Activated naive CD4-positive, alpha-beta T cell treated with Interleukin-2 at 50 U/mL for 16 hours (primary cell): ENCODE measurements at places on chromosomes 3 and 15.

GRCh38 chr3:106345353-106346027 is 476.7 kb upstream of the CBLB start:
- no peak for DNase-seq

DNA sequence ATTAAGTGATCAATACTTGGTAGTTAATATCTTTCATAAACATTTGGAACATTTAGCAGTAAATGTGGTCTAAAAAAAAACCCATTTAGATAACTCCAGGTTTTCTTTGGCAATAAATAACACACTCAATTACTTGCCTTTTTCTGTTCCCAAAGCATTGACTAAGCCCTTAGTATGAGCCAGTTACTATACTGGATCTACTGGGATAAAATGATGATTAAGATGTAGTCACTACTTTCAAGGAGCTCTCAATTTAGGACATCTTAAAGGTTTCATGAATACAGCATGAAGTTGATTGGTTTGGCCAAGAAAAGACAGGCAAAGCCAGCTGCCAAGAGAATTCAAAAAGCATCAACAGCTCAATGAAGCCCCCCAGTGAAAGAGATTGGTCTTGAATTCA is 250.9 kb downstream of the EPHA3 start:
- DNase-seq, result no peak

- DNase-seq, result no peak
These were observed 92.8 kb upstream of the BCL6 start for GRCh38 chr3:187838016-187838540.

DNA sequence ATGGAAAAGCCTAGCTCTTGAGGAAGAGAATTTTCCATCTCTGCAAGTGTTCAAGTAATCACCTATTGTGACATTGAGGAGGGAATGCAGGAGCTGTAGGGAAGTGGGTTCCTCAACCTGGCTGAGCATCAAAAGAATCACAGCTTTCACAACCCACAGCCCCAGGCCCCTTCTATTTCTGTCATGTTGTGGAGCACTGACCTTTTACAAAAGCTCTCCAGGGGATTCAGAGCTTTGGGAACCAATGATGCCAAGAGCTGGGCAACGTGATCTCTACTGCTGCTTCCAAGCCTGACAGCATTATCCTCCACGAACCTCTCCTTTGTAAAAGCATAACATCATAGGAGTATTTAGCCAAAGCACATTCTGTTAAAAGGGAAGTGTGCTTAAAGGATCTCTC is 231.1 kb downstream of the ADAMTS9 start:
- no peak for DNase-seq

DNA sequence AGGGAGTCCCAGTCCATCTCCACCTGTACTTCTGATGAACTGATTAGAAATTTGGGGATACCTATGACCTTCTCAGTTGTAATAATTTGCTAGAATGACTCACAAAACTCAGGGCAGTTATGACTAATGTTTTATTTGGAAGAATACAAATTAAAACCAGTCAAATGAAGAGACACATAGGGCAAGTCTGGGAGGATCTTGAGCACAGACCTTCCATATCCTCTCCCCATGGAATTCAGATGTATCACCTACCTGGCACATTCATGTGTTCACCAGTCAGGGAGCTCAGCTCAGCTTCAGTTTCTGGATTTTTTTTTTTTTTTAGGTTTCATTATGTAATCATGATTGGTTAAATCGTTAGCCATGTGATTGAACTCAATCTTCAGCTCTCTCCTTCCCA is 247.7 kb downstream of the VGLL3 start:
- DNase-seq, result no peak

DNA sequence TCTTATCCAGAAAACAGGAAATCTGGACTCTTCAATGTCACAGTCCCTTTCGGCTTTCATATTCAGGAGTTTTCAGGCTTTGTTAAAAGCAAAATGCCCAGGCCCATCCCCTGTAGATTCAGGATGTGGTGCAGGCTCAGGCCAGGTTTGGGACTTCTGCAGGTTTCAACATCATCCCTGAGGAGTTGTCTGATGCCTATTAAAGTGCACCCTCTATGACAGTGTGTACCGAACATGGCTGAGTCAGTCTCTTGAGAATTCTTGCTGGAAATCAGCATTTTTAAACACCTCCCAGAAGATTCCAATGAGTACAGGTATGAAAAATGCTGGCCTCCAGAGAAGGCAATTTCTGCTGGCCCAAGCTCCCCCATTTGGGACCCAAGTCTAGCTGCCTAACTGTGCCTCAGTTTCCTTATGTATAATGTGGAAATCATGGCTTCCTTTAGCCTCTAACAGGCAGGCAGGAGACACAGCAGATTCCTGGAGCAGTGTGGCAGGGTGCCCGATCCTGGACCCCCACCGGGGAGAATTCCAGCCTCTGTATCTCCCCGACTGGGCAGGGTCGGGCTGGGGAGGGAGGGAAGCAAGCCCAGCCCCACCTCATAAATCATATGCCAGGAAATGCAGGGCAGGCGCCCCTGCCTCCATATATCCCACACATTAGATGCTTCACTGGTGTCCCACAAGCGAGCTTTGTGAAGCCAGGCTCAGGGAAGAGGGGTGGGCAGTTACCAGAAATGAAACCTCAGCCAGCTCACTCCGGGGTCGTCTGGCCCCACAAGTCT is 44.4 kb upstream of the SLC6A11 start:
- DNase-seq, result no peak

- no peak for DNase-seq
These were observed 55.2 kb downstream of the PXYLP1 start for GRCh38 chr3:141286856-141287255.

- DNase-seq, result no peak
These were observed 985.9 kb downstream of the DIPK2A start for GRCh38 chr3:144957398-144958101.

DNA sequence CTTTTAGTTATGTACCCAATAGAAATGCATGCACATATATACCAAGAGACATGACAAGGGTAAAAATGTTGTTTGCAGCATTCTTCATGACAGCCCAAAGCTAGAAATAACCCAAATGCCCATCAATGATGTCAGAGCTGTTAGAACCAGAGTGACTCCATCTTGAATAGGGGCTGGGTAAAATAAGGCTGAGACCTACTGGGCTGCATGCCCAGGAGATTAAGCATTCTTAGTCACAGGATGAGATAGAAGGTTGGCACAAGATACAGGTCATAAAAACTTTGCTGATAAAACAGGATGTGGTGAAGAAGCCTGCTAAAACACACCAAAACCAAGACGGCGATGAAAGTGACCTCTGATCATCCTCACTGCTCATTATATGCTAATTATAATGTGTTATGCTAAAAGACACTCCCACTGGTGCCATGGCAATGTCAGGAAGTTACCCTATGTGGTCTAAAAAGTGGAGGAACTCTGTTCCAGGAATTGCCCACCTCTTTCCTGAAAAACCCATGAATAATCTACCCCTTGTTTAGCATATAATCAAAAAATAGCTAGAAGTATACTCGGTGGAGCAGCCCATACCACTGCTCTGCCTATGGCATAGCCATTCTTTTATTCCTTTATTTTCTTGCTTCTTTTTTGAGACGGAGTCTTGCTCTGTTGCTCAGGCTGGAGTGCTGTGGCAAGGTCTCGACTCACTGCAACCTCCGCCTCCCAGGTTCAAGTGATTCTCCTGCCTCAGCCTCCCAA is 32.9 kb downstream of the ZBTB11 start:
- DNase-seq, result peak; percentile 31

GRCh38 chr3:139647866-139648435 is 29.8 kb downstream of the NMNAT3 start:
- DNase-seq, result no peak

- no peak for DNase-seq
These were observed 3.7 kb downstream of the FSTL1 start for GRCh38 chr3:120446891-120447668.

- no peak for DNase-seq
These were observed 4.2 kb downstream of the UBXN7 start for GRCh38 chr3:196428041-196428440.

- DNase-seq, result no peak
These were observed 93.0 kb downstream of the MEIS2 start for GRCh38 chr15:37007301-37007700.

GRCh38 chr15:79091204-79091867 is 756 bp upstream of the RASGRF1 start:
- DNase-seq, result no peak

DNA sequence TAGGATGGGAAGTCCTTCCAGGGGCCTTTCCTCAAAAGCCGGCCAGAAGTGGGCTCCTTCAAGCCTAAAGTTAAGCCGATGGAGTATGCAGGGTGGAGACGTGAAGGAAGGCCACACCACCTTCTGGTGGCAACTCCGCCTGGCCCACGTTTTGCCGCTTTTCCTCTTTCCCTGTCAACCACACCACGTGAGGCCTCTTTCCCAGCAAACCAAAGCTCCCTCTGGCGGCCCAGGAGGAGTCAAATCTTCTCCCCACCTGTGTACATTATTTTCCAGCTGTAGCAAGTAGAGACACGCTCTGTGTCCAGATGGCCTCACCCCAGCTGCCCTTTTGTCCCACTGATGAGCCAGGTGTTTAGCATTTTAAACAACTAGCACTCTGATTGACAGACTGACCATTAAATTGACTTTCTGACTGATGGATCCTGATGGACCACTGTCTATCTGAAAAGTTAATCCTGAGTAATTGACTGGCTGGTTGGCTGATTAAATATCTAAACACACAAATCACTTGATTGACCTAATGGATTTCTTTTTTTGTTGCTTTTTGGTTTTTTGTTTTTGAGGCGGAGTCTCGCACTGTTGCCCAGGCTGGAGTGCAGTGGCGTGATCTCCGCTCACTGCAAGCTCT is 59.6 kb upstream of the ZBTB38 start:
- no peak for DNase-seq

DNA sequence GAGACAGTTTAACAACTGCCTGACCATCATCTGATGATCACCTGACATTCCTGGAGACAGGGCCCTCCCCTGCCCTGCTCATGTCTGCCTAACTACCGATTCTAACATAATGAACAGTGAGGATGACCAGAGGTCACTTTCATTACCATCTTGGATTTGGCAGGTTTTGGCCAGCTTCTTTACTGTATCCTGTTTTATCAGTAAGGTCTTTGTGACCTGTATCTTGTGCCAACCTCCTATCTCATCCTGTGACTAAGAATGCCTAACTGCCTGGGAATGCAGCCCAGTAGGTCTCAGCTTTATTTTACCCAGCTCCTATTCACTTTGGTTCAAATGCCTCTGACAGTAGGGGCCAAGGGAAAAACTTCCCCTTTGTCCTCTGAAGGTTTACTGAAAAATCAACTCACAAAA is 40.2 kb downstream of the METTL6 start:
- DNase-seq, result no peak

DNA sequence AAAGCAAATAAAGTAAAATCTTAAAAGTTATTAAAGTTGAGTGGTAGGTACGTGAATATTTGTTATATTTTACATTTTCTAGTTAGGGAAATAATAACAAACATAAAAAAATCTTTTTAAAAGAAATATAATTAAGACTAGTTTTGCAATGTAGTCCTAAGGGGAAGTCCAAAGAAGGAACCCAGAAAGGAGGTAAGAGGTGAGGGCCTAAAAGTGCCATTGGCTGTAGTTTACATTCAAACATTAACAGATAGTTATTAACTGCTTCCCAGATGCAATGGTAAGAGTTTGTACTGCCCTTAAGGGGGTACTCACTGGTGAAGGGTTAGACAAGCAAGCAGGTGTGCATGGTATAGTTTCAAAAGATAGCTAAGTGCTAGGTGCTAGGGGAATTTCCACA is 79.2 kb downstream of the B3GALNT1 start:
- no peak for DNase-seq

GRCh38 chr15:78194568-78194925 is 39.8 kb downstream of the ACSBG1 start:
- DNase-seq, result no peak

- no peak for DNase-seq
These were observed 216.3 kb upstream of the MLF1 start for GRCh38 chr3:158354713-158355112.

GRCh38 chr15:68676011-68676605 is 97.3 kb downstream of the CORO2B start:
- DNase-seq, result no peak

GRCh38 chr15:90749754-90750153 is 32.6 kb downstream of the BLM start:
- peak; percentile 26 for DNase-seq

DNA sequence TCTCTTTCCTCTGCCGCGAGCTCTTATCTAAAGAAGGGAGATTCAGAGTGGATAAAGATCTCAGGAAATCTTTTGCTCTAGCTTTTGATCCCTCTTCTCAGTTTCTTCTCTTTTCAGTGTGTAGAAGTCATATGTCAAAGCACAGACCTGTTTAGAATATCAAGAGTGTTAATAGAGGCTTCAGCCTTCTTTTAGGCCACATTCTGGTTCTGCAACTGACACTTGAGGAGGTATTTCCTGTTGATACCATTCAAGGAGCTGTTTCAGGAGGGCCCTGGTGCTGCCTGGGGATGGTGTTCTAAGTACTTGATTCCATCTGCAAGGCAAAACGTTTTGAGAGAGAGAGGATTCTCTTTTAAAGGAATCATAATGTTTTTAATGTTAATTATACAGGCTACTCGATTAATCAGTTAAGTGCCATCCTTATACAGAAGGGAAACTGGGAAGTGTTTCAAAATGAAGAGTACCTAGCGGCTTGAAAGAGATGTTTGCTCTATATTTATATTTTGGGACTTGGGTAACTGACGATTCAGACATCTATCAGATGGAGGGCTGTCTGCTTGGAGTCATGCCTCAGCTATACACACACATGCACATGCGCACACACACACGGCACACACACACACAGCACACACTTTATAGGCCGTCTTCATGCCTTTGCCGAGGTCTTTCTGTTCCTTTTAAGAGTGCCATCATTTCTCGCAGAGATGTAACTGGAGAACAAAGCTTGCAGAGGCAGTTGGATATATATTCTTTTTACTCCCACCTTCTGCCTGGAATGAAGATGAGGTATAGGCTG is 313.9 kb downstream of the PTPRG start:
- no peak for DNase-seq

- no peak for DNase-seq
These were observed 76.0 kb downstream of the FEM1B start for GRCh38 chr15:68353421-68354135.
